Ovary (tissue), 10 donors: ENCODE measurements at places on chromosomes 6 and 20. TPM values are rescaled to one million over a fixed set of nuclear protein-coding genes. Genes with fewer than 3 reads are reported as not detected.

Gene SUMO4
- total RNA-seq, result 5.0 TPM

Gene FOXC1
- 5.2 TPM for total RNA-seq

Gene PPIL6
- total RNA-seq, result 9.1 TPM

Gene PTPRA
- total RNA-seq, result 76.5 TPM

GRCh38 chr6:143457563-143458359 lies 7.2 kb downstream of the PEX3 start:
- DNase-seq, result no peak

GRCh38 chr6:104642871-104643270 lies 216.8 kb downstream of the HACE1 start:
- no peak for DNase-seq

GRCh38 chr20:51595058-51595532 lies 52.6 kb upstream of the NFATC2 start:
- peak; percentile 88 for DNase-seq

- DNase-seq, result no peak
These were observed 113.7 kb upstream of the DTNBP1 start for GRCh38 chr6:15776458-15776980.
